ENCODE measurements at places on chromosomes 5 and 9.

GRCh38 chr9:138066049-138066448 is 188.5 kb downstream of the CACNA1B start:
- H3K27me3 ChIP-seq: no peaks in the 10 kb centered on the region
- H3K4me1 ChIP-seq: peaks cover 10% of the 10 kb centered on the region
- H3K4me3 ChIP-seq: no peak overlapping the region
- DNase-seq: no peak

GRCh38 chr5:171757853-171758535 is 27.6 kb upstream of the SMIM23 start:
- H3K4me3 ChIP-seq: no peak overlapping the region
- no peak overlapping the region for H3K27ac ChIP-seq
- no peaks in the 10 kb centered on the region for H3K36me3 ChIP-seq
- no peaks in the 10 kb centered on the region for H3K4me1 ChIP-seq
- no peak for DNase-seq
- no peaks in the 10 kb centered on the region for H3K27me3 ChIP-seq

- H3K4me1 ChIP-seq: 0 out of 2 replicates have a peak, but pooled peaks cover 2% of the 10 kb centered on the region
- no peaks in the 10 kb centered on the region for H3K36me3 ChIP-seq
- no peak overlapping the region for H3K4me3 ChIP-seq
- no peaks in the 10 kb centered on the region for H3K27me3 ChIP-seq
Observed at GRCh38 chr9:14525856-14526255, 167.4 kb downstream of the ZDHHC21 start.

DNA sequence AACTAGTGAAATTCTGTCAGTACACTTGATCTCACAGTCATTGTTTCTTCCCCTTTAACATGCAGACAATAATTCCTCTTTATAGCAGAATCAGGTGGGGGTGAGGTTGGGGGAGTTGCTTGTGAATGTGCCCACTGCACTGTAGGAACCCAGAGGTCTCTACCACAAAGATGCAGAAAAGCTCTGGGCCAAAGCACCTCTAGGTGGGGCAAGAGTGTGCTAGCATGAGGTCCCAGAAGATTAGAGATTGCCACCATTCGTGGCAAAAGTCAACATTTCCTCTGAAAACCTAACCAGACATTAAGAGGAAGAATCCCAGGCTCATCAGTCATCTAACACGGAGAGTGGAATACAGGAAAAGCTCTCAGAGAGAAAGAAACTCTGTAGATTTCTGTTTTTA is 74.5 kb downstream of the PTCD2 start:
- no peaks in the 10 kb centered on the region for H3K27me3 ChIP-seq
- no peak for DNase-seq
- no peak overlapping the region for H3K27ac ChIP-seq
- no peak overlapping the region for H3K4me3 ChIP-seq

GRCh38 chr5:60497706-60498500 is 202.1 kb downstream of the DEPDC1B start:
- DNase-seq: no peak
- H3K27ac ChIP-seq: no peak overlapping the region
- no peaks in the 10 kb centered on the region for H3K27me3 ChIP-seq
- no peak overlapping the region for H3K4me3 ChIP-seq
- no peaks in the 10 kb centered on the region for H3K36me3 ChIP-seq

DNA sequence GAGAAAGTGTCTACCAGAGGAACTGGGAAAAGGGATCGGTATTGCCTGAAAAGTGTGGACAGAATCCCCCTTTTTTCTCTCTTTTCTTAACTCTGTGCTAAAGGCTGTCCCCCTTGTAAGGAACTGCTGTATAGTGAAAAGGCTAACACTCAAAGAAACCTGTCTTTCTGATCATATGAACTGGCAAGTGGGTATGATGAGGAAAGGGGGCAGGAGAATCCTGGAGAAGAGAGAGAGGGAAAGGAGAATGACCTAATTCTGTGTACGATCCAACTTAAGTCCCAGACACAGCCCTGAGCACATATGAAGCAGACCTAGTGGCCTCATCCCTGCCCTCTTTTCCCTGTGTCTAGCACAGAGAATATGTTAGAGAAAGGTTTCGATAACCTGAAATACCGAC is 967 bp downstream of the ANKRD31 start:
- no peaks in the 10 kb centered on the region for H3K36me3 ChIP-seq
- no peaks in the 10 kb centered on the region for H3K27me3 ChIP-seq
- peaks cover 5% of the 10 kb centered on the region for H3K4me1 ChIP-seq

DNA sequence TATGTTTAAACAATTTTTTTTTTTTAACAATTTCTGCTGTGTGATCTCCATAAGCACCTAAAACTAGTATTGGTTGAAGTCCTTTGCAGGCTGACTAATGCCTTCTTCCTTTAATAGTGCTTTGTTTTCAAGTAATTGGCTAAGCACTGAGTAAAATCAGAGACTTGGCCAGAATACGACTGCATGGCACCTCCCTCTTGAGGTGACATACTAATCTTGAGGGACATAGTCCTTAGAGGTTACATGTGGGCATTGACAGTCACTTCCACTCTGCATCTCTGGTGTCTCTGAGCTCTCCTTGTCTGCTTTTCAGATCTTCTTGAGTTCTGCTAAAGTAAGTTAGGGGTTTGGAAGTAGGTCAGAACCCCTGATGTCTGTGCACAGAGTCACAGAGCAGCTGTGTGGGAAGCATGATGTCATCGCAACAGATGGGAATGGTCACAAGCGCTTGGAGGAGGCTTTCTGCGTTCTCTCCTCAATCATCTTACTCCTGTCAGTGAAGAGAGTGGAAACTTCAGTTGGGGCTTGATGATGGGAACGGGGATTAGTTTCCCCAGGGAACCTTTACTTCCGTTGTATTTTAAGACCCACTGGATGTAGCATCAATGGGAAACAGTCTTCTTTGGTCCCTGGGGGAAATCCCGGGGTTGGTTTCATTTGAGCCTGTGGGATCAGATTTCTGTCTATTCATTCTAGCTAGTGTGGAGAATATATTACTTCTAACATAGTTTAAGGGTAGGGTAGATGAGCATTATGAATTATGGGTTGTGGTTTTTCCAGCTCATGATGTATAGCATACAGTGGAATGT is 136.9 kb downstream of the ARHGAP26 start:
- H3K4me1 ChIP-seq: no peaks in the 10 kb centered on the region
- no peaks in the 10 kb centered on the region for H3K36me3 ChIP-seq
- DNase-seq: no peak
- no peak overlapping the region for H3K4me3 ChIP-seq
- H3K27me3 ChIP-seq: no peaks in the 10 kb centered on the region
- no peak overlapping the region for H3K27ac ChIP-seq

GRCh38 chr5:145975361-145976066 is 39.1 kb downstream of the SH3RF2 start:
- no peaks in the 10 kb centered on the region for H3K27me3 ChIP-seq
- H3K36me3 ChIP-seq: no peaks in the 10 kb centered on the region
- DNase-seq: no peak
- H3K4me1 ChIP-seq: no peaks in the 10 kb centered on the region
- H3K4me3 ChIP-seq: no peak overlapping the region
- H3K27ac ChIP-seq: no peak overlapping the region

GRCh38 chr9:115378758-115379157 is 260.8 kb upstream of the TNC start:
- H3K4me1 ChIP-seq: no peaks in the 10 kb centered on the region
- no peak for DNase-seq
- no peak overlapping the region for H3K27ac ChIP-seq

DNA sequence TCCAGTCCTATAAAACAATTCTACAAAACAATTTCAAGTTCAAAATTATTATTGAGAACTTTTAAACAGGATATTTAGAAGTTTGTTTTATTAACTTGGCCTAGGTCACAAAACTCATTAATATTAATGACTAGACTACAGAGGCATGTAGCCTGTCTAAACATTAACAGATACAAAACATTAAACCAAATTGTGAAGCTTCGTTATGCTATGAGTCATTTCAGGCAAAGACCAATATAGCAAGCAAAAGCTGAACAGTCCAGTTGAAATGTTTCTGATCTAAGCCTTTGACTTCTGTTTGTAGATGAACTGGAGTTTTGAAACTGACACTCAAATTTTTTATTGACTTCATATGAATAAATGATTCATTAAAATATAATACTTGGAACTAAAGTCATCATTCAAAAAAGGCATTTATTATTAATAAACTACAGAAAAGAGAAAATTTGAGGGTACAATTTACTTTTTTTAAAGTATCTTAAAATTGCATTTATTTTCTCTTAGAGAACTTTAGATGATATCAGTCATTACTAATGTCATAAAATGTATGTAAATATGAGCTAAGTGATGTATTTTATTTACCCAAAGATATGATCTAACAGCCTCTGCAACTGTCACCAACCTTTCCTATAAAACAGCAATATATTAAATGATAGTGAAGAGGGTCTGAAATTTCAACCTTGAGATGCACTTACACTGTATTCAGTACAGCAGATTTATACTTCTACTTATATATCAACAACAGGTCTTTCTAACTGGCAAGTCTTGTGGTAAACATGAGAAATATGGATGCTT is 188.8 kb downstream of the COMMD10 start:
- no peaks in the 10 kb centered on the region for H3K36me3 ChIP-seq
- no peak for DNase-seq
- no peaks in the 10 kb centered on the region for H3K27me3 ChIP-seq
- no peak overlapping the region for H3K4me3 ChIP-seq

GRCh38 chr5:74664551-74664950 is 20.5 kb upstream of the HEXB start:
- H3K36me3 ChIP-seq: no peaks in the 10 kb centered on the region
- DNase-seq: no peak
- H3K4me1 ChIP-seq: no peaks in the 10 kb centered on the region
- no peak overlapping the region for H3K4me3 ChIP-seq
- no peak overlapping the region for H3K27ac ChIP-seq

- H3K27ac ChIP-seq: no peak overlapping the region
- H3K4me3 ChIP-seq: no peak overlapping the region
- DNase-seq: no peak
- H3K4me1 ChIP-seq: peaks cover 11% of the 10 kb centered on the region
- no peaks in the 10 kb centered on the region for H3K36me3 ChIP-seq
Observed at GRCh38 chr9:121725008-121725775, 73.8 kb downstream of the DAB2IP start.

DNA sequence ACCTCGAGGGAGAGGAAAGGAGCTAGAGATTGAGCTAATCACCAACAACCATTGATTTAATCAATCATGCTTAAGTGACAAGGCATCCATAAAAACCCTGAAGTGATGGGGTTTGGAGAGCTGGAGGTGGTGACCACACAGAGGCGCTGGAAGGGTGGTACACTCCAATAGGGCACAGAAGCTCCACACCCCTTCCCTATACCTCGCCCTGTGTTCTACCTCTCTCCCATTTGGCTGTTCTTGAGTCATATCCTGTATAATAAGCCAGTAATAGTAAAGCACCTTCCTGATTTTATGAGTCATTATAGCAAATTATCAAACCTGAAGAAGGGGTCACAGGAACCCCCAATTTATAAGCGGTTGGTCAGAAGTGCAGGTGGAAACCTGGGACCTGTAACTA is 18.3 kb downstream of the ACTL7B start:
- H3K27ac ChIP-seq: no peak overlapping the region
- peaks cover 2% of the 10 kb centered on the region for H3K4me1 ChIP-seq
- no peaks in the 10 kb centered on the region for H3K27me3 ChIP-seq
- no peak for DNase-seq
- H3K4me3 ChIP-seq: no peak overlapping the region
- no peaks in the 10 kb centered on the region for H3K36me3 ChIP-seq

DNA sequence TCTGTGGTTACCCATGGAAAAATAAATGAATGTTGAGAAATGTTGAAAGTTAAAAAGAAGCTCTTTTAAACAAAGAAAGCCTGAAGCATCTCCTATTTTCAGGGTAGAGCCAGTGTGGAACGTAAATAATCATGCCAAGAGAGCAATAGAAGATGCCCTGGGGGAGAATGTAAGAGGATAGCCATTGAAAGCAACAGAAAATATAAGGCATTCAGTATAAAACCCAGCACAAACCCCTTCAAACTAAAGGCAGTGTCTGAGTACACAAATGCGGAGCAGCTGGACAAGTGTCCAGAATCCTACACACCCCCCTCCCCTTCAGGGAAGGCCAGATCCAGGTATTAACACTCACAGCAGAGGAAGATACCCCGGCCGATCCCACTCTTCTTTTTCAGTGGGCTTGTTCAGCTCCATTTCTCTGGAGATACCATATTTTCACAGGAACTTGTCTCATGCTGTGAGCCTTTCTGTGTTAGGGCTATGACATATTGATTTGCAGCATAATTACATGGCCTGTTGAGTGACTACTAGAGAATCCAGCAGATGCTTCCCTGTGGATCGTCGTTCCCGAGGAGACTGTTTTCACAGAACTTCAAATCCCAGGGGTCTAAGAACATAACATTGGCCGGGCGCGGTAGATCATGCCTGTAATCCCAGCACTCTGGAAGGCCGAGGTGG is 101.2 kb downstream of the PLK2 start:
- H3K36me3 ChIP-seq: no peaks in the 10 kb centered on the region
- H3K4me3 ChIP-seq: no peak overlapping the region
- 0 out of 2 replicates have a peak, but pooled peaks cover 1% of the 10 kb centered on the region for H3K4me1 ChIP-seq
- H3K27me3 ChIP-seq: no peaks in the 10 kb centered on the region
- H3K27ac ChIP-seq: no peak overlapping the region

DNA sequence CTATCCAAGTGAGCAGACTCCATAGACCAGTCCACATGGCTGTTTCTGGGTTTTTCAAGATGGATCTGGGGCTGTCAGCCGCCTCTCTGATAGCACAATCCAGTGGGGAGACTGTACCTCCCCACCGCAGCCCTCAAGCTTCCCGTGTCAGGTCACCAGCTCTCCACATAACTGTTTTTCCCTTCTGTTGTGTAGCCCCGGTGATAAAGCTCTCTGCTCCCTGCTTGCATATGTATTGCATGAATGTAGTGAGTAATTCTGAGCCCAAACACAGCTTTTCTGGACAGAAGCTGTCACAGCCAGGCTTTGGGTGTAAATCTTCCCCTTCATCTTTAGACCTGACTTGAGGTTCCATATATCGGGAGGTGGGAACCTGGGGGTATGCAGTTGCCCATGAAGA is 23.1 kb upstream of the CFAP157 start:
- no peaks in the 10 kb centered on the region for H3K4me1 ChIP-seq
- H3K4me3 ChIP-seq: no peak overlapping the region
- H3K27ac ChIP-seq: no peak overlapping the region
- no peaks in the 10 kb centered on the region for H3K27me3 ChIP-seq
- DNase-seq: no peak
- H3K36me3 ChIP-seq: peaks cover 17% of the 10 kb centered on the region

- H3K27ac ChIP-seq: no peak overlapping the region
- H3K36me3 ChIP-seq: 0 out of 2 replicates have a peak, but pooled peaks cover 2% of the 10 kb centered on the region
- no peak overlapping the region for H3K4me3 ChIP-seq
Observed at GRCh38 chr5:31967461-31967860, 206.7 kb downstream of the GOLPH3 start.
